ENCODE measurements at places on chromosomes 13 and 19.

DNA sequence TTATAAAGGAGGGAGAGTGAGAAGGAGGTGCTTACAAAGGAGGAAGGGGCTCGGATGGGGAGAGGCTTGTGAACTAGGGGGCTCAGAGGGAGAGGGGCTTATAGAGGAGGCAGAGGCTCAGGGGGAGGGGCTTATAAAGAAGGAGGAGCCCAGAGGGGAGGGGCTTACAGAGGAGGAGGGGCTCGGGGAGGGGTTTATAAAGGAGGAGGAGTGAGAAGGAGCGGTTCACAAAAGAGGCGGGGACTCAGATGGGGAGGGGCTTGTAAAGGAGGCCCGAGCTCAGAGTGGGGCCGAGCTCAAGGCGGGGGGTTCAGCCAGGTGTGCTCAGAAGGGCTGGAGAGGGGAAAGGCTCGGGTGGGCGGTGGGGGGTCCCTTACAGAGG, 500 bp downstream of the SMIM24 start:
- peak; percentile 35 for DNase-seq

DNA sequence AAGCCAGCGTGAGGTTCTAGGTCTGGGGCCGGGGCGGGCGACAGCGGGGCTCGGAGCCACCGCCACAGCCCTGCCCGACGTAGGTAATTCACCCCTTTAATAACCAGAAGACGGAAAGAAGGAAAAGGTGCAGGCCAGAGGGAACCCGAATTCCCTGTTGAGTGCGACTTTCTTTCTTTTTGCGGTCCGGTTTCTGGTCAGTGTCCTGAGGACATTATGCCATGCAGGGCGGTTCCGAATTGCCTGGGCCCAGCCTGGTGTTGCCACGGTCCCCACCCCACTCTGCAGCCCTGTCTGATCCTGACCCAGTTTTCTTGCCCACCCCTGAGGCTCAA, 18.4 kb upstream of the TFDP1 start:
- no peak for DNase-seq

DNA sequence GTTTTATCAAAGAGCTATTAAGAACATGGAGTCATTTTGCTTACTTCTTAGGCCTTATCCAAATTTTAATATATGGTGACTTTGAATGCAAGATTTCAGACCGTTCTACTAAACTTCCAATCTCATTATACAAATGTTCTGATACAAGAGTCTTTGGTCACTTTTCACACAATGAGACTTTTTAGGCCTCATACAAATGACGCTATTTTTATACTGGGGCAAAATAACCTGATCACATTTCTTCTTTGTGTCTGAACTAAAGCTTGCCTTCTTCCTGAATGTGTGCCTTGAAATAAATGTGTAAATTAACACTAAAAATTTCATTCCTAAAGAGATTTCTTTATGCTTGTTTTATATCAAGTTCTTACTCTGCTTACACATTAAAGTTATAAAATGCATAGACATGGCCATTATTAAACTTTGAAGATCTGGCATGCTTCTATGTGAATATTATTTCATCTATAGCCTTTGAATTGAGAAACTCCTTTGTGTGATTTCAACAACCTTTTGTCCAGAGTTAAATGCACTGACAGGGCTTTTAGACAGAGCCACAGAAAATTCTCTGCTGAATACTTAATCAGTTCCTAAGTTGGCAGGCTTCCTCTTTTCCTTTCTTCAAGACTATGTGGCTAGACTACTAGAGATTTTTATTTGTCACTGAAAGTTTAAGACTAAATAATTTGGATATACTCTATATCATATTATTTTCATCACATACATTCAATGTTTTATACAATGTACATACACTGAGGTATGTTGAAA, 86.1 kb downstream of the EDNRB start:
- no peak for DNase-seq

DNA sequence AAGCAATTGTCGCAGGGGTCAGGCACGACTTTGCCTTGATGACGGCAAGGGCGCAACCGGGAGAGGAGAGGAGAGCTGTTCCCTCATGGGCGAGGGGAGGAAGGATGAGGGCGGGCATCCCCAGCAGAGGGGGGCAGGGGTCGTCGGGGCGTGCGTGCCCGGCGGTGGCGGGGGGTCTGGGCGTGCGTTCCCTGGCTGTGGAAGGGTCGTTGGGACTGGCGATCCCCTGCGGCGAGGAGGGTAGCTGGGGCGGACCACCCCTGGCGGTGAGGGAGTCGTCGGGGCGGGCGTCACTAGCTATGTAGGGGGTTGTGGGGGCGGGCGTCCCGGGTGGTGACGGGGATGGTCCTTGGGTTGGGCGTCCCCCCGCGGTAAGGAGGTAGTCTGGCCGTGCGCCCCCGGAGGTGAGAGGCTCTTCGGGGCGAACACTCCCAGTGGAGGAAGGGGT, 1.7 kb downstream of the COMP start:
- DNase-seq, result no peak

DNA sequence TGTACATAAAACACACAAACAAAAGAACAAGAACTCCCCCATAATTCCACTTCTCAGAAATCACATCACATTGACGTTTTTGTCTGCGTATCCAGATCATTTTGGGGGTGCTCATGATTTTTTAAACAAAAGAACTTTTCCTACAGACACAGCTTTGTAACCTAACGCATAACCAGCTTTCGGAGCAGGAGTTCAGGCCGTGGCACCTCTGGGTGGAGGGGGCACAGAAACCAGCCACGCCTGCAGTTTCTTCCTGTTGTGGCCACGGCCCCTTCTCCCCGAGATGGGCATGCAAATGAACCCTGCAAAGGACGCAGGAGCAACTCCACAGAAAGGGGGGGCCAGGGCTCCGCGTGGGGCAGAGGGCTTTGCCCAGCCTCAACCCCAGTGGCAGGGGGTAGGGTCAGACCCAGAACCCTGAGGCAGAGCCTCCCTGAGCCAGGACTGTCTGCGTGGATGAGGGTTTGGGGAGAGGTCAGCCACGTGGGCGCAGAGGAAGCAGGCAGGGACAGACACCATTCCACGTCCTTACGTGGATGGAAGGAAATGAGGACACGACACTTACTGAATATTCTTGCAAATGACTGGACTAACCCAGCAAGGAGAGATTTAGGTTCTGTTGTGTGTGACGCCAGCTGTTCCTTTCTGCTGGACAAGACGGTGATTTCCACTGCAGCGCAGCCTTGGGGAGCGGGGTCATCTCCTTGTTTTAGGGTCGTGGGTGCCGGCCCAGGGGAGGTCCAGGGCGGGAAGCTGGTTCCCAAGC, 64.4 kb downstream of the RASA3 start:
- peak; percentile 36 for DNase-seq

- no peak for DNase-seq
Observed at GRCh38 chr19:29083863-29084262, 129.1 kb downstream of the UQCRFS1 start.

All from CD4-positive, alpha-beta T cell treated with Interferon alpha-2 for 1 hour (primary cell).